ENCODE measurements at places on chromosomes 16 and 17.

DNA sequence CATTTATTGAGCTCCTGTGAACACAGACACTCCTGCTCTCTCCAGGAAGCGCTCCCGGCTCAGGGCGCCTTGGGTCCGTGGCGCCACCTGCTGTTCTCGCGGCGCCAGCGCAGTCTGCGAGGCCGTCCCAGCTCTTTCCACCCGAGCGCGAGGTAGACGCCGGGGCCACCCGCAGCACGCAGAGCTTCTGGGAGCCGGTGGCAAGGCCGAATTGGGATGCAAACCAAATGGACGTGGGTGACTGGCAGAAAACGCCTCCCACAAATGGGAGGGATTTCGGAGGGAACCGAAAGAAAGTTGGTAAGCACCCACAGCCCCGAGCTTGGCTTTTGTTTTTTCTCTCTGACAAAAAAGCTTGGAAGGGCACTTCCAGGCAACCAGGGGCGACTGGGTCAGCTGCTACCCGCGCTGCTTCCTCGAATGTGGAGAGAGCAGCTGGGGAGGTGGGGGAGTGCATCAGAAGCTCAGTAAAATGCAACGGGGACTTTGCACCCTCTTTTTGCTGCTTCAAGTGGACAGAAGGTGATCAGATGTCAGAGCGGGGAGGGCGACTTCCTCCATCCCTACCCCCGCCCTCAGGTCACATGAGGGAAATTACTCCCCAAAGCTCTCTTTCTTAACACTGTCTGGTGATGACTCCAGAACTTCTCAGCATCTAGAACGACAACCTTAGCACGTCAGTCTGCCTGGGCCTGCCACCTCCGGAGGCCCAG lies 13.5 kb upstream of the N4BP1 start:
- peak; percentile 86 for DNase-seq

DNA sequence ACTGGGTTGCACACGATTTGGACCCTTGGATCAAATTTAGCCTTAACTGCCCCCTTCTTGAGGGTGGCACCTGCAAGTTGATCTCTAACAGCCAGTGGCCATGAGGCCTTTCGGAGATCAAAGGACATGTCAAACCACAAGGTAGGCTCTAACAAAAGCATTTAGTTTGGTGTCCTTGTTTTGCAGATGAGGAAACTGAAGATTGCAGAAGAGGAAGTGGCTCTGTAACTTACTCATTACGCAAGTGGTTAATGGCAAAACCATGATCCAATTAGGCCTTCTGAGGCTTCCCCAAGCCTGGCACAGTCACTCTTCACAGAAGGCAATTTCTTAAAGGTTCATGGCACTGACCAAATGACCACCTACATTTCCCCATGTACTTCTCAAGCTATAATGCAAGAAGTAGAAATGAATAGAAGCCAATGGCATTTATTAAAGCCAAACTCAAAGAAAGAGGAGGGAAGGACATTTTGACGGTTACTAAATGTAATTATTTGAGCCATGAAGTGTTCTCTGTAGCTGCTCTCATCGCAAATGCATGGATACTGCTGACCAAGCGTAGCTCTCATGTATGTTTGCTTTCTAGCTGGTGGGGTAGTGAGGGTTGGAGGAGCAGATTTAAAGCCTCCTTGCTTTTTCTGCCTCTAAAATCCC lies 32.8 kb upstream of the ABCC12 start:
- DNase-seq = peak; percentile 44

DNA sequence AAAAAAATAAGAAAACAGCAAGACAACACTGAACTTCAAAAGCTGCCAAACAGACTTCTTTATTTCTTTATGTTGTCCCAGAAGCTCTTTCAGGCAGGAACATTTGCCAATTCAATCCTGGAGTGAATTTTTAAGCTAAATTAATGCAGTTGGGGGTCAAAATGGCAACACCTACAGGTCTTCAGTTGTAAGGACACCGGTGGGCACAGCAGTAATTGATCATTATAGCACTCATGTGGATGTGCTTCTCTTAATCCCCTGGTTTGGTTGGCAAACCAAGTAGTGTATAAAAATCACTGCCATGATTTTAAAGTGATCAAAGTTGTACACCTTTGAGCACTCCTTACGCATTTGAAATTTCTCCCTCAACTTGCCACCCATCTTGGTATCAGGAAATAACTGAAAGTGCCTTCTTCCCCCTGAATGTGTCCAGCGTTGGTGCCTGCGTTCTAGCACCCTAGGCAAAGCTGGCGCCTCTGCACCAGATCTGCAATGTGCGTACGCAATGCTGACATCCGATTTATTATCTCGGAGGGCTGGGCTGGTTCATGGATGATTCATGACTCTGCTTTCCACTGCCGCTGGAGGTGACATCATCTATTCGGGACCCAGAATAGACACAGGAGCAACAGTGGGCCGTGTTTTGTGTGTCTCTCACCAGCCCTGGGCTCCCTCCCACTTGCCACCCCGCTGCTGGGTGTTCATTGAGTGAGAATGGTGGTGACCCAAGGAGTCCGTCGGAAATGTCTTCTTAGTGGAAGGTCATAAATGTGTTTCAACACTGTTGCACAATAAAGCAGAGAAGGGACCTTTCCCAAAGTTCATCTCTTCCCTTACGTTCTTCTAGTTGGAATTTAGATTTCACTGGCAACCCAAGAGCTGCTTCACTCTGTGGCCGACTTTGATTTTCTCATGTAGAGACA lies 203.4 kb downstream of the CCDC182 start:
- no peak for DNase-seq

- DNase-seq = no peak
Measured at GRCh38 chr16:12675852-12676251, 127.8 kb downstream of the CPPED1 start.

- peak; percentile 71 for DNase-seq
Measured at GRCh38 chr16:85055493-85056210, 28.1 kb downstream of the KIAA0513 start.
